ENCODE measurements at places on chromosomes 2 and 18.

DNA sequence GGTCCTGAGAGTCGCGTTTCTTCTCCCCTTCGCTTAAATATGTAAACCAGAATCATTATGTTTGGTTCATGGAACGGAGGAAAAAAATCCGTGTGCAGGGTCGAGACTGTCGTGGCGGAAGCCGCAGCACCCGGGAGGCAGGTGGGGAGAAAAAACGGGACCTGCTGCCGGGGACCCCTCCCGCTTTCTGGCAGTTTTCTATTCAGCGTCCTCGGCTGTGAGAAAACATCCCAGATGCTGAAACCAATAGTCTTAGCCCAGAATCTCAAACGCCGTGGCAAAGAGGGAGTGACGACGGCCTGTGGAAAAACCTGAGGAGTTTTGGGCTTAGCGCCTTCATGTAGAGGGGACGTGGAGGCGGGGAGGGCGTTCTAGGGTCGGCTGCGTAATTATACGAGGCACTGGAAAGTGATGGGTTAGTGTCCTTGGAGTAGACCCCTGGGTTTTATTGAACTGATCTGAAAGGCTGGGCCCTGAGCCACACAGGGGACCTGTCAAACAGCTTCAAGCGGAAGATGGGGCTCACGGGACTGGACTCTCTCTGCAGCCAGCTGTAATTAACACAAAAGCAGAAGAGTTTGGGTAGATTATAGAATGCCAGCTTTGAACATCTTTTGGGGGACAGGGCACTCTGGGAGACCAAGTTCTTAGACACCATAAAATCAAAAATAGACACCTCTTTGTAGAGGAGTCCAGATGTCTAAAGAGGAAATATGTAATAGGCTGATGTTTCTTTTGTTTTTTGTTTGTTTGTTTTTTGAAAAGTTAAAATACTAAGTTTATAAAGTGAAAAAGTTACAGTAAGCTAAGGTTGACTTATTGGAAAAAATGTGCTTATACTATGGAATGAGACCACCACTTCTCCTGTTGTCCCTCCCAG, 834 bp upstream of the BUB1 start:
- DNase-seq = peak; percentile 21

DNA sequence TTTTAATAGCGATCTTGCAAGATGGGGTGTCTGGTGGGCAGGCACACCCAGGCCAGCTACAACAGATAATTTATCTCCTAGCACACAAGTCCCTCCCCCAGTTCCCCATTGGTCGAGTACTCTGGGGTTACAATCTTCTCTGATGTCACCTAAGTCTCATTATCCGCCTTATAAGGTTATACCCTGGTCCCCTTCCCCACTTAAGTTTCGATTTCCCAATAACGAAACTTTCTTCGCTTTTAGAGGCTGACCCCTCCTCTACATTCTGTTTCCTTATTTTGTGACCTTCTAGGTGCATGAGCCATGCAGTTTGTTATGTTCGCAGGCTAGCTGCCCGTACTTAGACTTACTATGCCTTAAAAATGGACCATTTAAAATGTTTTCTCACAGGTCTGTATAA, 180.1 kb downstream of the CAPN13 start:
- no peak for DNase-seq

DNA sequence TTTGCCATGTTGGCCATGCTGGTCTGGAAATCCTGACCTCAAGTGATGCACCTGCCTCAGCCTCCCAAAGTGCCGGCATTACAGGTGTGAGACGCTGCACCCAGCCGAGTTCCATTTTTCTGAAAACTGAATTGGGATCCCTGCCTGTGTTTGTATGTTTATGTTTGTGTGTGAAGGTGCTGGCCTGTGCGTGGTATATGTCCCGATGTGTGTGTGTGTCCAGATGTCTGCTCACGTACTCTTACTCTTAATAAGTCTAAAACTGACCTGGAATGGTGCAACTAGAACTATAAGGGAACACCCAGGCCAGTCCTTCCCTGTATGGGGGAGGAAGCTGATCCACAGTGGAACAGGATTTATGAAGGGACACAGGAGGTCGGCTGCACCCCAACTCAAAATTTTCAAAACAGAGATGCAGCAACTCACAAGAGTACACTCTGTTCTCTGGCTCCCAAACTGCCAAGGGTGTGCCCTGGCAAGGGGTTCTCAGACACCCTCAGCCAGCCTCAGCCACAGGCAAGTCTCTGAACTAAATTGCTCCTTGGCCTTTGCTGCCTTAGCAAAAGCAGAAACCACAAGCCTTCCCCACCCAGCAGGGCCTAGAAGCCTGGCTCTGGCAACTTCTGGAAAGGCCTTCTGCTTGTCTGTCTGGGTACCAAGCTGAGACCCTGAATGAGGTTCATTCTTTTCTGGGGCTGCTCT, 36.5 kb downstream of the RHOB start:
- no peak for DNase-seq

- no peak for DNase-seq
Observed at GRCh38 chr18:76466410-76466991, 28.5 kb downstream of the ZNF516 start.

DNA sequence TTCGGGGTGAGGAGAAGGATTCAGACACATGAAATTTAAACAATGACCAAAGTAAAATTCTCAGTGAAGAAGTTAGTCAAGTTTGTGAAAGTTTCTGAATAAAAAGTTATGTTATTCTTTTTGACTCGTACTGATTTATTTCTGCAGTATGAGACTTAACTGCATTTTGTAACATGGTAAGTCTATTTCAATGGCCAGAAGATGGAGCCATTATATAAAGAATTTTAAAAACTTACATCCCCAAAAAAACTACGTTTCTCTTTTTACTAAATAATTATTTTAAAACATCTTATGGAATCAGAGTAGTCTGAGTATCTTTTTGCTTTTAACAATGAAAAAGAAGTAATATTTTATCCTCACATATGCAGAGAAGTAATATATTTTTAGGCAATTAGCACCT, 51.4 kb upstream of the SCN1A start:
- no peak for DNase-seq

DNA sequence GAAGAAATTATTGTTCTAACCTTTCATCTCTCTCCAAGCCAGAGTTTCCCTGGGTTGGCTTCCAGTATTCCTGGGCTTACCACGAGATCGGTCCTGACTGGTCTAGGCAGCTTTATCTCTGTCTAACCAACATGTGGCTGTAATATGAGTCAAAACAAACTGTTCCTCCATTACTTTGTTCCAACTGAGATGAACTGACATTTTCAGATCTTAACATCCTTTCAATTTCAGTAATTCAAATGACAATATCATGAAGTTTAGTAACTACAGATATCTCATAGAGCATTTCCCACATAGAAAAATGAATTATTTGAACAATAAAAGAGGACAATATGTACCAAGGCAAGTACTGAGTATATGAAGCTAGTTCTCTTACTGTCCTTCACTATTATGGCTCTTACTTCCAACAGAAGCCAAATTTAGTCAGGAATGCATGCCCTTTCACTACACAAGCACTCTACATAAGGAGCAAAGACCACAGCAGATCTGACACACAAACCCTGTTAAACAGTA, 15.5 kb downstream of the SLC25A12 start:
- peak; percentile 55 for DNase-seq

GRCh38 chr18:67672155-67672554, 155.6 kb upstream of the DSEL start:
- no peak for DNase-seq

DNA sequence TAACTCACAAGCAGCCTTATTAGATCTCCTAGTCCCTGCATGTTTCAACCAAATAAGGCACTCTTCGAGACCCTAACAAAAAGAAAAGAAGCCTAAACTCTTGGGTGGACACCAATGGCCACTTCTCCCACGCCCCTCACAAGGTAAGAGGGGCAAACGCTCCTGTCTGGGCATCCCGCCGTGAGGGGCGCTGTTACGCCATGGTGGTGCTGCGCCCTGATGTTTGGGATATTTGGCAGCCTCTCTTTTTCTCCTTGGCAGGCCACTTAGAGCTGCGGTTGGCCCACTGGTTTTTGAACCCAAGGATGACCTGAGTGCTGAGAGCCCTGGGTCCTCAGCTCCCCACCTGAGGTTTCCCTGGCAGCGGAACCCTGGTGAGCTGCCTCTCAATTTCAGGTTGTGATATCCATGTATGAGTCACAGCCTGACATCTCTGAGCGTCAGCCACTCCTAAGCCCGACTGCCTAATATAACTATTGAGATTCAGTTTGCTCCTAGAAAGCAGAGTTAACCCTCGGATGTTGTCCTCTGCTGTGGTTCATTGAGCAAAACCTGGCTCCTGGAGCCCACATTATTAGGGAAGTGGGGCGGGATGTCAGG, 103.3 kb downstream of the COL6A3 start:
- no peak for DNase-seq

GRCh38 chr2:127039387-127040031, 67.4 kb downstream of the BIN1 start:
- no peak for DNase-seq
